ENCODE measurements at places on chromosomes 3 and 15. TPM values are rescaled to one million over a fixed set of nuclear protein-coding genes. Genes with fewer than 3 reads are reported as not detected.

The KLHL25 gene
- 25.3 TPM for total RNA-seq

The MAGEL2 gene
- total RNA-seq, result 2.5 TPM

The SNURF gene
- 21.1 TPM for total RNA-seq

The TFRC gene
- 87.7 TPM for total RNA-seq
